GM23248 (cell line): ENCODE measurements at places on chromosomes 7 and 10.

DNA sequence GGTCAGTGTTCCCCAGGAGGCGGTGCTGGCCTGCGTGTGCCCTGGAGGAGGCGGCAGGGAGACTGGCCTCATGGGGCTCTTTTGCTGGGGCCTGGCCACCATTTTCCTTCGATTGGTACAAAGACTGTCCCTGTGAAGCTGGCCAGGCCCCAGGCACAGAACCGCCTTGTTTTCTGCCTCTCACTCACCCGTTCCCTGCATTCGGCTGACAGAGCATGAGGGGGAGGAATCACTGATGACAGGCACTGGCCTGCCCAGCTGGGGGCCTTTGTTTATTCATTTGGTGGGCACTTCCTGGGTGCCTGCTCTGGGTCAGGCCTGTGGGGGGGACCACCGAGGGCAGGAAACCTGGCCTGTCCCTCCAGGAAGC lies 139.2 kb downstream of the FAM53B start:
- no peak for DNase-seq

- peak; percentile 89 for DNase-seq
Measured at GRCh38 chr10:30775779-30776591, 146.4 kb upstream of the LYZL2 start.

DNA sequence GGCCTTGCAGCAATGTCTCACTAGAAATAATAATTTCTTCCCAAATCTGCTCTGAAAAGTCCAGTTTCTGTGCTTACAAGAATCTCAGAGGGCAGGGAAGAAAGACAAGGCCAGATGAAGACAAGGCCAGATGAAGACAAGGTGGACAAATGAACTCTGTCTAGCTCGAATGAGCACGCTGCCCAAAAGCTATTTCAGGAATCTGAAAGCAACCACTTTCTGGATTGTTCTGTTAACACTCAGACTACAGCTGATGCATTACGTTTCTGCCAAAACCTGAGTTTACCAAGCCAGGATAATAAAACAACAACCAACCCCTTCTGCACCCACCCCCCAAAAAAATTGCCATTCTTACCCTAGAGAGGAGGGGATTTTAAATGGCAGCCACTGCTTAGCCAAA lies 1073.6 kb downstream of the SORCS3 start:
- no peak for DNase-seq

- peak; percentile 18 for DNase-seq
Measured at GRCh38 chr10:60167050-60167449, 222.6 kb downstream of the ANK3 start.

GRCh38 chr10:108424656-108425055 lies 1260.2 kb upstream of the SORCS1 start:
- peak; percentile 82 for DNase-seq

- DNase-seq: no peak
Measured at GRCh38 chr10:118966850-118967125, 62.7 kb upstream of the NANOS1 start.

DNA sequence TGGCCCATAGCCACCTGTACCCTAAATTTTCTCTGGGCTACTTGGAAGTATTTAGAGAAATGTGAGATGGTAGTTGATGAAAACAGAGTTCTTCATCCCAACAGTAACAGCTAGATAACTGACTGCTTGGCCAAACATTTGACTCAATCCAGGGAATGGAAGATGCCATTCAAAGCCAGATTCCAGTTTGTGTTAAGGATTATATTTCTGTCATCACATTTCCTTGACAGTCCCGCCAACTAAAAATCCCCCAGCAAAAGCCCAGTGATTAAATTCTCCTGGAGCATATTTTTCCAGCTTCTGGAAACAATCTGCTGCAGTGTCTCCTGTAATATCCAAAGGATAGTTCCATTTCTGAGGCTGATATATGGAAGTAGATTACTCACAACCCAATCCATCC lies 45.4 kb upstream of the PTN start:
- DNase-seq: no peak

- DNase-seq: no peak
Measured at GRCh38 chr7:134844200-134844599, 64.8 kb downstream of the CALD1 start.

- no peak for DNase-seq
Measured at GRCh38 chr10:97079448-97079847, 106.3 kb downstream of the SLIT1 start.

DNA sequence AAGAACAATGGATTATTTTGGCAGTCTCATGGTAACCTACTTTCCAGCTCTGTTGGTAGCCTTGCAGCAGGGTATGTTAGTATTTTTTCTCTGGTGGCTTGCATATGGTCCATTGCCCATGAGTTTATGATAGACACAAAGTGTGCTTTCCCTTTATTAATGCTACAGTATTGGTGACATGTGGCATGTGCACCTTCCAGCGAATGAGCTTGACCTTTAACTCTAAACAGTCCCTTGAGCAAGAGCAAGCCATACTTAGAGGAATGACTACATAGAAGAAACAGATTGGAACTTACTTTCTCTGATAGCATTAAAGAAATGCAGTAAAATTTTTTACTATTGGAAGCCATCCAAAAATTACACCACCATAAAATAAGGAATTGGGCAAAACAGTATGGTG lies 73.9 kb downstream of the VTI1A start:
- no peak for DNase-seq

GRCh38 chr7:117759950-117760640 lies 113.1 kb downstream of the CTTNBP2 start:
- DNase-seq: peak; percentile 23

- no peak for DNase-seq
Measured at GRCh38 chr7:31683445-31684225, 3.4 kb upstream of the PPP1R17 start.
